Stimulated activated CD8-positive, alpha-beta memory T cell treated with anti-CD3 and anti-CD28 coated beads, Interleukin-4, amount 100 ng/mL, for 4 hours (primary cell): ENCODE measurements at places on chromosomes 12 and 14.

DNA sequence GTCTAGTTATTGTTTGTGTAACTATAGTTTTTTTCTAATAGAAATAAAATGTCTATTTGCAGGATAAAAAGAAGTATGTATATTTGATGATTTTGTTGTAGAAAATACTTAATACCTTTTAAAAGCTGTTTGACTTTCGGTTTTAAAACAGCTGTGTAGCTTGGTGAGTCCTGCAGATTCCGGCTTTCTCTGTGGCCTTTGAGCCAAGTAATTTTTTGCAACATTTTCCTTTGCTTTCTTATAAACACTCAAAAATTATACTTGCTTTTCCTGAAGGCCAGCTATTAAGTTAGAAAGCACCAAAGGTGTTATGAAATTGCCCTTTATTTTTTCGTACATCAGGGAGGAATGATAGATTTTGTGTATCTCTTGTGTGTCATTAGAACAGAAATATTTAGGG is 63.6 kb downstream of the CRADD start:
- no peak for DNase-seq

GRCh38 chr12:14554281-14555007 is 13.2 kb downstream of the PLBD1 start:
- DNase-seq, result no peak

- DNase-seq, result no peak
Measured at GRCh38 chr12:7832059-7832696, 40.5 kb downstream of the SLC2A14 start.

DNA sequence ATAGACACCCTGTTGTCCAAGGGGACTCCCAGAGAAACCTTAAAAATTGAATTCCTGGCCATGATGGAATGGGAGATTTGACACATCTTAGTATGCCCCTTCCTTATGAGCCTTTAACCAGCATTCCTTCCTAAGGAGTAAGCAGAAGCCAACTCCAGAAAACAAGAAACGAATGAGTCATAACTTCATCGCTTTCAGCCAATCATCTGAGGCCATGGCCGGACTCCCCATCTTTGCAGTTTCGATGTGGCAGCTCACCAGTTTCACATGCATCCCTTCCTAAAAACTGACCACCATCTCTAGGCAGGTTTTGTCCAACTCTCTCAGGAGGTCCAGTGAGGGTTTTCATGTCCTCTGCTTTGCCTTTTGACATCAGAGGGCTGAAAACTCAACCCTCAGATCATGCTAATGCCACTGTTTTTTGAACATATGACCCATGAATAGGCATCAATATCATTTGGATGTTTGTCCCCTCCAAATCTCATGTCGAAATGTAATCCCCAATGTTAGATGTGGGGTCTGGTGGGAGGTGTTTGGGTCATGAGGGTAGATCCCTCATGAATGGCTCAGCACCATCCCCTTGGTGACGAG is 19.9 kb downstream of the DAAM1 start:
- DNase-seq, result no peak

DNA sequence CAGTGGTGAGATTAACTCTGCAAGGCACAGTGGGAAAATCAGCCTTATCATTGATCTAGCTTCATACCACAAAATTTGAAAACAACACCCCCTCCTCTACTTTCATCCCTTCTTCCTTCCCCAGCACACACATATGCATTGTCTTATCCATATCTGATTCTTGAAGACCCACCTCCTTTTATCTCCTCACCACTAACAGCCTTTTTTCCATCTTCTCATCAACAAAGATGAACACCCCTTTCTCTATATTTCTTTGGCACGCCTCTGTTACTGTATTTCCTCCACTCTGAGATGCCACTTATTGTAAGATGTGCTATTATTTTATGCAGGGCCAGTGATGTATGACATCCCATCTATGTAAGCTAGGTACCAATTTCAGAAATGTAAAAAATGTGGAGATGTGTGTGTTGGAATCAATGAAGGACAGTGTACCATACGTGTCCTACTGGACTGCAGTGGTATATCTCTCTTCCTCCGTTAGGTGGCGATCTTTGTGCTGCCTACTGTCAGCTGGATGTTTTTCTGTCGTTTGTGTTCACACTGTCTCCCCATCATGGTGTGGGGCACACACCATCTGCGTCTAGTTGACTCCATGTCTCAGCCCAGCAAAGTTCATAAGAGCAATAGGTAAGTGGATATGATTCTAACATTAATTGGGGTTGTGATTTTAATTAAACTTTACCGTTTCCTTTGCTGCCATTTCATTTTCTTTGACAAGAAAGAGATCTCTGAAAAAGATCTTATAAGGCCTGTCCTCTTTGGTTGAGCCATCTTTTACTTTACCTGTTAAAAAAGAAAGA is 24.0 kb downstream of the CCDC38 start:
- no peak for DNase-seq

DNA sequence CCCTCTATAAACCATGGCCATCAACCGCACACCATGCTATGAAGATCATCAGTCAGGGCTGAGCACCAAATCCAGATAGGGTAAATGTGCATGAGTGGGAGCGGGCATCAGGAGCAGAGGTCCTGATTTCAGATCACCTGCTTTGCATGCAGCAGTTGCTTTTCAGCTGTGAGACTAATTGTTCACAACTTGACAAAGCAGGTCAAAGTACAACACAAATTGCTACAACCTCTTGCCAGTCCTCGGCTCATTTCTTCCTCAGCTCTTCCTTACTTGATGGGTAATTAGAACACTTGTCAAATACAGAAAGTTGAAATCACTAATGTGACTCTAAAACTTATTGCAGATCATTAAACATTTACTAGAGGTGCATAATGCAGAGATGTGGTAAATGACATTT is 171.6 kb downstream of the PPM1H start:
- DNase-seq, result no peak

GRCh38 chr14:58752771-58753201 is 115.0 kb downstream of the DACT1 start:
- no peak for DNase-seq

GRCh38 chr14:54451961-54452360 is 10.8 kb upstream of the CNIH1 start:
- DNase-seq, result no peak

- DNase-seq, result no peak
Measured at GRCh38 chr12:59500335-59500734, 95.5 kb upstream of the SLC16A7 start.

GRCh38 chr12:13133886-13134285 is 30.4 kb upstream of the GSG1 start:
- no peak for DNase-seq

GRCh38 chr14:58098507-58098906 is 53.5 kb downstream of the ARMH4 start:
- no peak for DNase-seq

DNA sequence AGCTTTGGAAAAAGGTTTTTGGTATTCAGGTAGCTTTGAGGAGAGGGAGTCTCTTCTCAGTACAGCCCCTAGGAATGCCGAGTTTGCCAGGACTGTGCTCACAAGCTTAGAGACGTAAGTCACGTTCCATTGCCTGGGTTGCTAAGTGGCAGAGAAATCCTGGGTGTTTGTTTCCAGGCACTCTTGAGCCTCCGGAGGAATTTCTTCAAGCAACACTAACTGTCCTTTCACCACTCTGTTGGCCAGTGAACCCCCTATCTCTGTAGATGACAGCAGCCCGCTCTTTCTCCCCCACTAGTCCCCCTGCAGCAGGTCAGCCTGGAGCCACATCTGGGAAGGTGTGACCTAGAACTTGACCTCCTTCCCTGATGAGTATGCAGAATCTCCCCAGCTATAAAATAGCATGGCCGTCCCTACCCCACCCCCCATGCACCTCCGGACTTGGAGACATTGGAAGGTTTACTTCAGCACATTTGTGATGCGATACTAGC is 162.7 kb downstream of the ZFP36L1 start:
- no peak for DNase-seq

- no peak for DNase-seq
Measured at GRCh38 chr12:24948420-24948756, 513 bp downstream of the BCAT1 start.

- no peak for DNase-seq
Measured at GRCh38 chr12:109625131-109625559, 51.6 kb downstream of the MVK start.

DNA sequence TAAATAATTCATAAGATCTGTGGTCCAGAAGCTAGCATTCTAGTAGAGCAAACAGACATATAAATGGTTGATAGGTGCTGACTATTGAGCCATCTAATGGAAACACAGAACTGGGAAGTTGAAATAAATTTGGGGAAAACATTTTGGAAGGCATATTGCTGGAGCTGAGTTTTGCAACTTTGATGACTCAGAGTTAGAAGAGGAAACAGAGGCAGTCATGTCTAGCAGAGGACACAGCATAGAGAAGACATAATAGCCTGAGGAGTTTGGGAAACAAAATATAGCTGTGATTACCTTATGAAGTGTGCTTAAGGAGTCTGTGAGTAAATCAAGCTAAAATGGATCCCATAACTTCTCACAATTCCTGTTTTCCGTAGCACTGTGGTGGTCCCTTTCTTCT is 86.9 kb upstream of the FLRT2 start:
- DNase-seq, result no peak

GRCh38 chr14:100865682-100866591 is 37.6 kb downstream of the RTL1 start:
- DNase-seq, result no peak

DNA sequence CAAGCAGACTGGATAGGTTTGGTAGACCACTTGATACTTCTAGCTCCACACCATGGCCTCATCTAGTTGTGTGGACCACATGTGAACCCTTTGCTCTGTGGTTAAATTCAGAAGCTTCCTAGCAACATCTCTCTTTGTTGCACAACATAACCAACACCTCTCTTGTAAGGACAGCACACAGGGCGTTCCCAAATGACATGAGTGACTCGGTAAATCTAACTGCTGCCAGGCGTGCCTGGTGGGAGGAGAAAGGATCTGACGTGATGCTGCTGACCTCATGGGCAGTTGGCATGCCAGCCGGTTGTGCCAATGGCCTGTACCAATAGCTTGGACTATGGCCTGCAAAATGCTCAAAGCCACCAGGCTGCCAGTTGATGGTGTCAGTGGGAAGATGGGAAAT is 93.8 kb downstream of the CPSF2 start:
- DNase-seq, result no peak

DNA sequence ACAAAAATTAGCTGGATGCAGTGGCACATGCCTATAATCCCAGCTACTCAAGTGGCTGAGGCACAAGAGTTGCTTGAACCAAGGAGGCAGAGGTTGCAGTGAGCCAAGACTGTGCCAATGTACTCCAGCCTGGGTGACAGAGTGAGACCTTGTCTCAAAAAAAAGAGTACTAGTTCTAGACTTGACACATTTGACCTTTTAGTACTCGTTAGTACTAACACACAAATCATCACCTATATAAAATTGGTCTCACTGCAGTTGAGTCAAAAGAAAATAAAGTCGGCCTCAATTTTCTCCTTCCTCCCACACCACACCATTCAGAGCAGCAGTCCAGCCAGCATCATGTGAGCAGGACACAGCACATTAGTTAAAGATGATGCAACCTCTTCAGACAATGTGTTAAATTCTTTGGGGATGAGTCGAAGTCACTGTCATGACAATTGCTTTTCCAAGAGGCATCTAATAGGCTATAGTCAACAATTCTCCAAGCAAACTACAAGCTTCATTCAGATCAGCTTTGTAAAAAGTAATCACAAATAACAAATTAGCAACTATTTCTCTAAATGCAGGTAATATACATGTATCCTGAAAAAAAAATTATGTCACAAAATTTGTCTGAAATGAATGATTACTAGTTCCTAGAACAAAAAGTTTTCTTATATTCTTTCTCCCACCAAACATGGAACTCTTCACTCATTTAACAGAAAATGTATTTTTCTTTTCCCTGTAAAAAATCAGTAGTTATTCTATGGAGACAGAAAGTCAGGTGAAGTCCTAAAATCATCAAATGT is 55.6 kb downstream of the CLIP1 start:
- no peak for DNase-seq

DNA sequence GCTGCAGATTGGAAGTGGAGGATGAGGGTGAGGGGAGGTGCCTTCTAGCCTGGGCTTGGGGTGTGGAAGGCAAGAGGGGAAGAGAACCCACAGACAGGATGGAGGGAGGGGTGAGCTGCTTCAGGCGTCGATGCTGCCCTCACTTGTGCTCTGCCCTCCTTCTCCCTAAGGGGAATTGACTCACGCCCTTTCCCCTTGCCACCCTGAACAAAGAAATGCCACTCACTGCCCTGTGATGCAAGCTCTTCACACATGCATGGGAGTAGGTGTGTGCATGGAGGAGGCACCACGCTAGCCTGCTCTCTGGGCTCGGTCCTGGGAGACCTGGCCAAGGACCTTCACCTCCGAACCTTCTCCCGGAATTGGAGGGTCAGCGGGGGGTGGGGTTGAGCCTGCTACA is 35.7 kb upstream of the PRMT8 start:
- no peak for DNase-seq

- no peak for DNase-seq
Measured at GRCh38 chr12:12365931-12366431, 9.1 kb downstream of the BORCS5 start.

DNA sequence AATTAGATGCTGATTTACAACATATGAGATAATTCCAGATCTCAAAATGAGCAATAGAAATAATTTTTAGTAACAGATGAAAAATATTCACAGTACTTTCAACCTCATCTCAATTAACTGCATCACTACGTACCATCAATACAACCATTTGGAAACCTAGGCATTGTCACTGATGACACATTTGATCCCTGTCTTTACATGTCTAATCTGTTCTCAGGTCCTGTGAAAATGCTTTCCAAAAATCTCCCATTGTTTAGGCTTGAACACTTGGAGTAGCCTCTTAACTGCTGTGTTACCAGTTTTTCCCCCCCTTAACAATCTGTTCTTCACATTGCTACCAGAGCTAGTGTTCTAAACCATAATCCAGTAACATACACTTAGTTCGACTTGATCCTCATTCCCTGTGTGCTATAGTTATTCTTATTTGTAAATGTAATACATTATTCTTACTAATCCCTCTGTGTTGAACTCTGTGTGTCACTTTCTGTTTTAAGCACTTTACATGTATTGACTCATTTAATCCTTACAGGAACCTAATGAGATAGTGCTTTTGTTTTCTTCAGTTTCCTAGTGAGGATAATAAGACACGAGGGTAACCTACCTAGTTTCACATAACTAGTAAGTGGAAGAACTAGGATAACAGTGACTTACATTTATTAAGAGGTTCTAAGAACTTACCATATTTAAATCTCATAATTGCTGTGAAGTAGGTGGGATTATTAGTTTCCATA is 41.7 kb downstream of the LARP4 start:
- DNase-seq, result no peak

GRCh38 chr12:46450279-46450748 is 77.7 kb upstream of the SLC38A2 start:
- DNase-seq, result no peak

DNA sequence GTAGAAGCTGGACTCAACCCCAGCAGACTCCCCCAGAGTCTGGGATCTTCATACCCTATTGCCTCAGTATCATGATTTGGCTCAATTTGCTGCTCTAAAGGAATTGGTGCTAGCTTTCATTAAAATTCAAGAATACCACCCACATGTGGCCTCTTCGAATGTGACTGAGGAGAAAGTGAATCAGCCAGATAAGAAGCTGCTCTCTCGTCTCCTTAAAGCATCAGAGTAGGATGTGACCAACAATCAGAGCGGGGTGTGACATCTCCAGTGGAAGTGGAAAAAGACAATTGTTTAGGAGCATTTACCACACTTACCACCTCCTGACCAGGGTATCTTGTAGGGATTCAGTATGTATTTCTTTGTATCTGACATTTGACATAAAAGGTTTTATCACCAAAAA is 278.2 kb upstream of the DIO2 start:
- no peak for DNase-seq

GRCh38 chr14:54480830-54481562 is 7.8 kb downstream of the GMFB start:
- DNase-seq, result no peak

- DNase-seq, result no peak
Measured at GRCh38 chr12:21828136-21828775, 53.8 kb upstream of the KCNJ8 start.
